ENCODE measurements at places on chromosomes 3 and 15. TPM values are rescaled to one million over a fixed set of nuclear protein-coding genes. Genes with fewer than 3 reads are reported as not detected.

The TMEM43 gene
- polyA plus RNA-seq, result 98.0 TPM

The LRRC3B gene
- 0.37 TPM for polyA plus RNA-seq

The SAXO2 gene
- polyA plus RNA-seq, result 0.80 TPM

The GCHFR gene
- polyA plus RNA-seq, result 10.8 TPM

The RARB gene
- polyA plus RNA-seq, result 3.6 TPM

The CD80 gene
- polyA plus RNA-seq, result 0.01 TPM

The CNTN6 gene
- polyA plus RNA-seq, result not detected

The TRIM71 gene
- polyA plus RNA-seq, result not detected

The RAB6B gene
- 14.2 TPM for polyA plus RNA-seq

The MRPL46 gene
- 79.8 TPM for polyA plus RNA-seq
